Bladder microvascular endothelial cell (primary cell): ENCODE measurements at places on chromosomes 7 and 10. TPM values are rescaled to one million over a fixed set of nuclear protein-coding genes. Genes with fewer than 3 reads are reported as not detected.

NUDT13 gene
- 1.4 and 1.9 TPM in 2 replicates for total RNA-seq

CTAGE8 gene
- not detected in 2 replicates for total RNA-seq

PON1 gene
- under 0.01 TPM in 1 of 2 replicates, not detected in the other for total RNA-seq

PILRB gene
- 7.3 and 21.3 TPM in 2 replicates for total RNA-seq

LRRC18 gene
- not detected in 2 replicates for total RNA-seq

FZD8 gene
- 10.2 and 23.8 TPM in 2 replicates for total RNA-seq

GNAT3 gene
- total RNA-seq: not detected in 2 replicates

SEMA3E gene
- 0.32 and 1.7 TPM in 2 replicates for total RNA-seq
